ENCODE measurements at places on chromosomes 5 and 9.

DNA sequence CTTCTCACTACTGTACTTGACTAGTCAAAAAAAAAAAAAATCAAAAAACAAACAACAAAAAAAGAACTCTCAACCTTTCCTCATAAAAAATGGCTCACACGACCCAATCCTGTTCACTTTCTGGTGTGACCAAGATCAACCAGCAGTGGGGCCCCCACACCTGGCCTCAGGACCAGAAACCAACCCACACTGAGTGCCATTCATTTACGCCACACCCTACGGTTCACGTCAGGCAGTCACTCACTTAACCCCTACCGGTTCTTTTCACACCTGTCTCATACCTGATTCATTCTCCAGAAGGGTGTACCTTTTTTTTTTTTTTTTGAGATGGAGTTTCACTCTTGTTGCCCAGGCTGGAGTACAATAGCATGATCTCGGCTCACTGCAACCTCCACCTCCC is 5.7 kb downstream of the SUSD1 start:
- no peak for DNase-seq

GRCh38 chr5:31036411-31036810 is 157.1 kb upstream of the CDH6 start:
- DNase-seq: no peak

DNA sequence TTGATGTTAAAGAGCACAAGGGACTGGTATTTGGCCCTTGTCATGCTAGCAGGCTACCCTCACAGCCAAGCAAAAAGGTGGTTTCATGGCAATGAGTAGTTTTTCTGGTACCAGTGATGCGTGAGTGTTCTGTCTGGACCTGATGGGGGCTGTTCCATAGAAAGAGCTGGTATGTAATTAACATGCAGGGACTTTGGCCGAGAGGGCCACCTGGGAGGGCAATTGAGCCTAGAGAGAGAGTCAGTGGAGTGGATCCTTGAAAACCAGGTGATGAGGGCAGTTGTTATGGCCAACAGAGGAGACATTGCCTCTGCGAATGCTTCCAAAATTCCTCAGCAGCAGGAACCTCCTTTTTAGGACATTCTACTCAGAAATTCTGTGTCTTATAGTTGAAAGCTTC is 383.3 kb downstream of the PSAT1 start:
- DNase-seq: no peak

GRCh38 chr5:60149081-60149480 is 255.6 kb upstream of the PDE4D start:
- no peak for DNase-seq

DNA sequence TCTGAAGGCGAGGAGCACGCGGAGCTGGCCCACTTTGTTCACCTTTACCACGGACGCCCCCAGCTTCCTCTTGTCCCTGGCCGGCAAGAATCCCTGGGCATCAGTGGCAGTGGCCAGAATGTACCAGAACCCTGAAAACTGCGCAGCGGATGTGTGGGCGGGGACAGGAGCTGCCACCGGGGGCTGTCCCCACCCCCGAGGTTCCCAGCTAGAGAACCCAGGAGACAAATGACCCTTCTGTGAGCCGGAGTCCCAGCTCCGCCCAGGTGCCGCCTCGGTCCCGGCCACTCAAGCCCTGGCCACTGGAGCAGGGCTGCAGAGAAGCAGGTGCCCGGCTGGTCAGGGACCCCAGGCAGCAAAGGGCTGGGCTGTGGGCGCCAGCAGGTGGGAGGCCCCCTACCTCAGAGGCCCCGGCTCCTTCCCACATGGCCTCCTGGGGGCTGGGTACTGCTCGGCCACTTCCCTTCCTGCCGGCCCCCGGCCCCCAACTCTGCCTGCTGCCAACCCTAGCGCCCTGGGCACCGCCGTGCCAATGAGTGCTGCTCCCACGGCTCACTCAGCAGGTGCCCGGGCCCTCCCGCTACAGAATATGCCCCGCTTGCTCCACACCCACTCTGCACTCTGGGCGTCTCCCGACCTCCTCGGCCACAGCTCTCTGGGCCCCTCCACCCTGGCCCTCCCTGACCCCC is 713 bp downstream of the LCN10 start:
- DNase-seq: no peak

DNA sequence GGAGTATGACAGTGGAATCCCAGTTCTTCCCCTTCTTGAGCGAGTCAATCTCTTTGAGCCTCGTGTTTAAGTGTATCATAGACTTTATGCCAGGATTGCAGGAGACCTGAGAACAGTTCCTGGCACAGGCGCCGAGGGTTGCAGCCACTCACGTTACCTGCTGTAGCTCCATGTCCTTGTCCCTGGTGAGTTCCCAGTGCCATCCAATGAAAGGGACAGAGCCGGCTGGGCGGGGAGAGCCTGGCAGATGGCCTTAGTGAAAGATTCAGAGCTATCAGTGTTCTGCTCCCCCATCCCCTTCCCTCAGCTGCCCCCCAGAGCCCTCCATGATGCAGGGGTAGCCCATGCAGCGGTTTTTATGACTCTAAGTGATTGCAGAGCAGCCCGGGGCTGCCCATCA is 554.0 kb downstream of the BNC2 start:
- DNase-seq: no peak

- no peak for DNase-seq
Observed at GRCh38 chr5:67248703-67249589, 52.3 kb upstream of the CD180 start.

GRCh38 chr5:5370059-5370774 is 52.3 kb upstream of the ICE1 start:
- no peak for DNase-seq

GRCh38 chr5:29122306-29122705 is 2071.2 kb upstream of the CDH6 start:
- DNase-seq: no peak

DNA sequence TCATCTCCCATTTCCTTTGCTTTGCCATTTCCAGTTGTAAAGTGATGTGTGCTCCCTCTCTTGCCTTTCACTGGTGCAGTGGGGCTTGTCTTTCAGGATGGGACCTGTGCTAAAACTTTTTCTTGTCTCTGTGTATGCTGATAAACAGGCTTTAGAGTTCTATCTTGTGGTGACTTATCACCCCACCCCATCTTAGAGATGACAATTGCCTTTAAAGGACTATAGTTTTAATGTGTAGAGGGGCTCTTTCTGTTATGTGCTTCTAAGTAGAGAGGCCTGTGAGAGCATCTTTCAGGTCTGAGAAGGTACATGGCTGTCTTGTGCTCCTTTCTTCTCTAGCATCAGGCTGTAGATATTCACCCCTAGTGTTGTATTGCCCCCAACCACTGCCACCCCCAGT is 21.9 kb downstream of the MAN2A1 start:
- no peak for DNase-seq

DNA sequence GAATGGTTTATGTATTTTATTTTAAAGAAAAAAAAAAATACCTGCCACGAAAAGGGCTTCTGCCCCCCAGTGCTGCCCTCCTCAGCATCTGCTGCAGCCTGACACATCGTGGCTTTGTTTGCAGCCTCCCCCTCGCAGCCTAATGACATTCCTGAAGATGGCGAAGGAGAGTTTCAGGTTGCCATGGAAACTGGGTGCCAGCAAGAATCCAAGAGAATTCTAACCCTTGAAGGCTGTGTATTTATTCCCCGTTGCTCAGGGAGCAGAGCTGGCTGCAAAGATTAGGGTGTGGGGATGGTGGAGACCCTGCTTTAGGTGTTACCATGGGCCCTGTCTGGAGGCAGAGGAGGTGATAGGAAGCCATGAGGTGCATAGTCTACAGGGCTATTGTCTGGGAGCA is 126.6 kb downstream of the NSG2 start:
- DNase-seq: no peak

- no peak for DNase-seq
Observed at GRCh38 chr9:134629586-134630392, 11.8 kb upstream of the COL5A1 start.

GRCh38 chr9:23412458-23412857 is 413.6 kb downstream of the ELAVL2 start:
- DNase-seq: no peak

DNA sequence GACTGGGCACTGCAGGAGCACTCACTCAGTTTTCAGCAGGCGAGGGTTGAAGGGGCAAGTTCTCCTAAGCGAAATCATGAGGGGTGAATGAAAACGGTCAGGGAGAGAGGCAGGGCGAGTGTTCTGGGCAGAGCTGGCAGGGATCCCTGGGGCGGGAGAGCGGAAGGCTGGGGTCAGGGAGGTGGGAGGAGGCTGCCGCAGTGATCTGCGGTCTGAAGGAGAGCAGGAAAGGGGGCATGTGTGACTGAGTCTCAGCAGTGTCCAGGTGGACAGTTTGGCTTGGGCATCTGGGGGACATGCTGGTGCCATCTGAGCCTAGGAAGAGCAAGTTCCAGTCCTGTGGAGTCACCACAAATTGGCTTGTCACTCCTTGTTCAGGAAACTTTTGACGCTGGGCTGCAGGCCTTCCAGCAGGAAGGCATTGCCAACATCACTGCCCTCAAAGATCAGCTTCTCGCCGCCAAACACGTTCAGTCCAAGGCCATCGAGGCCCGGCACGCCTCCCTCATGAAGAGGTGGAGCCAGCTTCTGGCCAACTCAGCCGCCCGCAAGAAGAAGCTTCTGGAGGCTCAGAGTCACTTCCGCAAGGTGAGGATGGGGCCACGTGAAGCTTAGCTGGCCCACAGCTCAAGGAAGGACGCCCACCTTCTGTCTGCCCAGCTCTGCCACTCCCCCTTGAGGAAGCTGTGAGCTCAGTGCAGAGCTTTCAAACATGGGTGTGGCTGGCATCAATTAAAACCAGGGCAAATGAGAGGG is 31.1 kb downstream of the DYNC2I2 start:
- DNase-seq: no peak

DNA sequence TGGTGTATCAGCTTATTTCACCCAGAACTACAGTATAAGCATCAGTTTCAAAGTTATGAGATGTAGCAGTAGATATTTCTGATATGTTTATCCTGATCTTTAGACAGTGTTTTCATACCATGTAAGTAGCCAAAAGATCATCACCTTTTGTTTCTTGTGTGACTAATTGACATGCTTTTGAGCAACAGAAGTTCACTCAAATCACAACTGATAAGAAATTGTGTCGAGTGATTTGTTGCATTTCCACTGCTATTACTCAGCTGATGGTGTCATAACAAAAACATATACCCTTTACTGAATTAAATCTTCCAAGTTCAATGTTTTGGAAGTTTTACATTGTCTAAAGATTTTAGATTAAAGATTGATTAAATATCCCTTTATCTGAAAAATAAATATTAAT is 324.5 kb downstream of the TUSC1 start:
- no peak for DNase-seq

- no peak for DNase-seq
Observed at GRCh38 chr9:27033815-27034403, 28.4 kb upstream of the LRRC19 start.

DNA sequence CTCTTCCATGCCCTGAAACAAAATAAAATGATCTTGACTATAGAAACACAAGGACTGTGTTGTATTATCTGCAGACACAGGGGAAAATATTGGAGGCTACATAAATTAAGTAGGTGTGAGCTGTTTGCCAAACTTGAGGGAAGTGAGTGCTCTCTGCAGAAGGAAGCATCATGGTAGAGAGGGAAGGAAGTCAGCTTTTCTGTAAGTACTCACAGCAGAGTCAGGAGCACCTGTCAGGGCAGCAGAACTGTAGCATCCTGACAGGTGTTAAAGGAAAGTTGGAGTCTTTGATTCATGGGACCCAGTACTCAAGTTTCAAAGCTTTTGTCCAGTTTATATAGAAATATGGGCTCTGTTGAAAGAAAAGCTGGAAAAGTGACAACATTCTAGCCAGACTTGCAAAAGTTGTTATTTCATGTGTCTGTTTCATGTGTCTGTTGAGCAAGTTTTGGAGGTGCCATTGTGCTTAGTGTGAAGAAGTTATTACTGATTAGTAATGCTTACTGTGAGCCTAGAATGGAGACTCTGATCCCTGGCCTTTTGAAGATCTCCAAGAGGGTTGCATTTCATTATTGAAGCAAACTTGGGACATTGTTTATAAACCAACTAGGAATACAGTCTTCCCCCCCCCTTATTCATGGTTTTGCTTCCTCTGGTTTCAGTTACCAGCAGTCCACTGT is 194.7 kb downstream of the SPATA31D1 start:
- no peak for DNase-seq

GRCh38 chr5:58934629-58935097 is 351.8 kb downstream of the RAB3C start:
- no peak for DNase-seq

- DNase-seq: no peak
Observed at GRCh38 chr9:98610711-98611110, 98.0 kb downstream of the GABBR2 start.

DNA sequence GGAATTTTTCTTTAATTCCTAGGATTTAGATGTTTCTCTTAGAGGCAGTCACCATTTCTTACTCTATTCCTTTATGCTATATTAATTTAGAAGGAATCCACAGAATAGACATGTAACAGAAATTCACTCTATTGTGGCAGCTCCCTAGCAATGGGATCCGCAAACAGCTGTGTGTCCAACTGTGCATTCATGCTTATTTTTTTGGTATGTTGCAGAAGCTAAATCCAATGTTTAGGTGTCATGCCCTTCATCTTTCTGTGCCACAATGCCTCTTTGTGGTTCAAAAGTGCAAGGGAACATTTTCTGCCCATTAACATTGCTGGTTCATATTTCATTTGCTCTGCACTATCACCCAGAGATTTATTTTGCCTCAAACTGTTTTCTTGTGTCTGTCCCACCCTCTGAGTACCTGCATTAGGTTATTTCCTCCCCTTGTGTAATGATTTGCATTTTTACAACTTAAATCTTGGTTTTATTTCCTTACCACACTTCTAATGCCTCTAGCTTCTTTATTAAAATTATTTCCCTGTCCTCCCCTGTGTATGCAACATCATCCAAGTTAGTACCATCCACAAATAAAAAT is 816.5 kb downstream of the EFNA5 start:
- no peak for DNase-seq

GRCh38 chr5:153350175-153350883 is 140.1 kb upstream of the GRIA1 start:
- DNase-seq: no peak

GRCh38 chr9:97873425-97873824 is 20.4 kb downstream of the FOXE1 start:
- no peak for DNase-seq

DNA sequence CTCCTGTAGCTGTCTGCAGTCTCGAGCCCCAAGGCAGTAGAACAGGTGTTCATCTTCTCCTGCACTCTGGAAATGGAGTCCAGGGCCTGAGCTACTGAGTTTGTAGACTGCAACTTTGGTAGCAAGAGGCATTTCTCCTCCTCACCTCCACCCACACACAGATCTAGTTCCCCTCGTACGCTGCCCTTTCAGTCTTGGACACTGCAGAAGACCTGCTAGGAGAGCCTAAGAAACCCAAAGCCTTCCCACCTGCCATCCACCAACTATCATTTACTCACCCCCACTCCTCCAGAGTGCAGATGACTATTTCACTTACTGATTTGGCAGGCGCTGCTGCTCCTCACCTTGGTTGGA is 59.0 kb downstream of the KCNIP1 start:
- no peak for DNase-seq

Measured in stimulated activated CD8-positive, alpha-beta memory T cell treated with anti-CD3 and anti-CD28 coated beads, Interleukin-15, amount 100 ng/mL, for 4 hours (primary cell).